ENCODE measurements at places on chromosomes 1 and 21. TPM values are rescaled to one million over a fixed set of nuclear protein-coding genes. Genes with fewer than 3 reads are reported as not detected.
A peak's percentile ranks its signal among the peaks of the same experiment; 100 is the strongest.

- H3K4me1 ChIP-seq = peaks cover 37% of the 10 kb centered on the region
- H3K4me3 ChIP-seq = no peak overlapping the region
- peak; percentile 56 for DNase-seq
Observed at GRCh38 chr1:32448773-32449456, 16.0 kb upstream of the ZBTB8B start.

DNA sequence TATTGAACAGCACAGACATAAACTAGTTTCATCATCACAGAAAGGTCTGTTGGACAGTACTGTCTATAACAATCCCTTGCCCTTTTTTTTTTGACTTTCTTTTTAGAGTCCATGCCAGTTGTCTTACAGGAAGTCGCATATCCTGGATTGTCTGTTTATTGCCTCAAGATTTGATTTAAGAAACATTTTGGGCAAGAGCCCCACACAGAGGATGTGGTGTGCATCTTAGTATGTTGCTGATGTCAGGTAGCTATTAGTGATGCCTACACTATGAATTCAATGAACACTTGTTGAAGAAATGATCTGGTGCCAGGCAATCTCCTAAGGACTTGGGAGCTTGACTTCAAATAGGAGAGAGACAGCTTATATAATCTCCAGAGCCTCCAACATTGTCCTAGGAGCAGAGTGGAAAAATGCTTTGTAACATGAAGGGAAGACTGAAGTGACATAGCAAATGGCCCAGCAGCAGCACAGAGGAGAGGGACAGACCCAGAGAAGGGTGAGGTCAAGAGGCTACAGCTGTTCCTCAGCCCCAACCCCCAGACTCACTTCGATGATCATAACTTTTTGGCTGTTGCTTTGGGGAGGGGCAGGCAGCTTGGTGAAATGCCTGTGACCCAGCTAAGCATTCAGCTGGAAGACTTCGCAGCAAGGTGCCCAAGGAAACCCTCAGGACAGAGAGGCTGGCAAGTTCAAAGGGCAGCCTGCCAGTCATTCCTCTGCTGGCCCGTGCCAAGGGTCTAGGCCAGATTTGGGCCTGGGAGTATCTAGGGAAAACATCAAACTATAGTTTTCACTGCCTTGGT lies 7.5 kb upstream of the RAB29 start:
- H3K4me1 ChIP-seq = no peaks in the 10 kb centered on the region
- no peak overlapping the region for H3K27ac ChIP-seq
- H3K36me3 ChIP-seq = no peaks in the 10 kb centered on the region
- DNase-seq = no peak
- no peak overlapping the region for H3K4me3 ChIP-seq

- no peaks in the 10 kb centered on the region for H3K36me3 ChIP-seq
- no peak overlapping the region for H3K4me3 ChIP-seq
- H3K27me3 ChIP-seq = no peaks in the 10 kb centered on the region
- H3K27ac ChIP-seq = peak overlapping the region; percentile 75
- DNase-seq = peak; percentile 76
- peaks cover 25% of the 10 kb centered on the region for H3K4me1 ChIP-seq
Observed at GRCh38 chr1:154772606-154773506, 97.2 kb downstream of the KCNN3 start.

- H3K27me3 ChIP-seq = no peaks in the 10 kb centered on the region
- no peak for DNase-seq
- 0 out of 2 replicates have a peak, but pooled peaks cover 3% of the 10 kb centered on the region for H3K36me3 ChIP-seq
- no peak overlapping the region for H3K27ac ChIP-seq
- H3K4me1 ChIP-seq = peaks cover 34% of the 10 kb centered on the region
- H3K4me3 ChIP-seq = no peak overlapping the region
Observed at GRCh38 chr21:22885614-22886013, 1887.4 kb downstream of the NCAM2 start.

GRCh38 chr1:23216771-23217420 lies 406 bp downstream of the HTR1D start:
- no peaks in the 10 kb centered on the region for H3K36me3 ChIP-seq
- peak overlapping the region; percentile 65 for H3K4me3 ChIP-seq
- H3K27me3 ChIP-seq = peaks cover 27% of the 10 kb centered on the region

- no peaks in the 10 kb centered on the region for H3K27me3 ChIP-seq
- peaks cover 20% of the 10 kb centered on the region for H3K4me1 ChIP-seq
- H3K27ac ChIP-seq = no peak overlapping the region
- no peaks in the 10 kb centered on the region for H3K36me3 ChIP-seq
Observed at GRCh38 chr1:46996659-46997281, 26.7 kb upstream of the CYP4X1 start.

DNA sequence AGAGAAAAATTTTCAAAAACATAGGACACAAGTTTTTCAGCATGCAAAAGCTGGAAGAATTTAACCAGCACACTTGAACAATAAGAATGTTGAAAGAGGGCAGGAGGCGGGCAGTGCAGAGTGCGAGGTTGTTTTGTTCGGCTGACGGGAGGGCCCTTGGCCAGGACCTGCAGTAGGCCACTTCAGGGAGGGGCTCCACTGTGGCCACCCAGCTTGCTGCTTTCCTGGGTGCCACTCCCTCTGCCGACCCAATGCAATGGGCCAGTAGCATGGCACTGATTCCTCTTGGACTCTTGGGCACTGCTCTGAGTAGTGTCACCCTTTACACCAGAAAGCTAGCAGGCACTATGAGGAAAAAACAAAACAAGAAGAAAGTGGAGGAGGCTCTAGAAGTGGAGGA lies 92.9 kb downstream of the SNRPE start:
- H3K27ac ChIP-seq = no peak overlapping the region
- H3K27me3 ChIP-seq = peaks cover 16% of the 10 kb centered on the region
- no peaks in the 10 kb centered on the region for H3K4me1 ChIP-seq

DNA sequence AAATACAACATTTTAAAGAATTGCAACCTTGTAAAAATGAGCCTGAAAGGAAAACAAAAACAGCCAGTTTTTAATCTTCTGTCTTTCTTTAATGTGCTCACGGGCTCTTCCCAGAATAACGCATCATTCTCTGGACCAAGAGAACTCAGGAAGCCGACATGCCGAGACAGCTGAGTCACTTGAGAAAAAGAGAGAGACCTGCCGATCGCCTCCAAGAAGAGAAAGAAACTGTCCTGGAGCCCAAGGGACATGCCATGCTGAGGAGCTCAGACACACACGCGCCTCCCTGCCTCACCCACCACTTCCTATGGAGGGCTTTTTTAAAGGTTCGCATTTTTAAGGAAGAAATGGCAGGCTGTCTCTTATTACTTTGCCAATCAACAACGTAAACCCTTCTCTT lies 176.4 kb downstream of the ZNF281 start:
- no peaks in the 10 kb centered on the region for H3K27me3 ChIP-seq
- H3K36me3 ChIP-seq = no peaks in the 10 kb centered on the region

DNA sequence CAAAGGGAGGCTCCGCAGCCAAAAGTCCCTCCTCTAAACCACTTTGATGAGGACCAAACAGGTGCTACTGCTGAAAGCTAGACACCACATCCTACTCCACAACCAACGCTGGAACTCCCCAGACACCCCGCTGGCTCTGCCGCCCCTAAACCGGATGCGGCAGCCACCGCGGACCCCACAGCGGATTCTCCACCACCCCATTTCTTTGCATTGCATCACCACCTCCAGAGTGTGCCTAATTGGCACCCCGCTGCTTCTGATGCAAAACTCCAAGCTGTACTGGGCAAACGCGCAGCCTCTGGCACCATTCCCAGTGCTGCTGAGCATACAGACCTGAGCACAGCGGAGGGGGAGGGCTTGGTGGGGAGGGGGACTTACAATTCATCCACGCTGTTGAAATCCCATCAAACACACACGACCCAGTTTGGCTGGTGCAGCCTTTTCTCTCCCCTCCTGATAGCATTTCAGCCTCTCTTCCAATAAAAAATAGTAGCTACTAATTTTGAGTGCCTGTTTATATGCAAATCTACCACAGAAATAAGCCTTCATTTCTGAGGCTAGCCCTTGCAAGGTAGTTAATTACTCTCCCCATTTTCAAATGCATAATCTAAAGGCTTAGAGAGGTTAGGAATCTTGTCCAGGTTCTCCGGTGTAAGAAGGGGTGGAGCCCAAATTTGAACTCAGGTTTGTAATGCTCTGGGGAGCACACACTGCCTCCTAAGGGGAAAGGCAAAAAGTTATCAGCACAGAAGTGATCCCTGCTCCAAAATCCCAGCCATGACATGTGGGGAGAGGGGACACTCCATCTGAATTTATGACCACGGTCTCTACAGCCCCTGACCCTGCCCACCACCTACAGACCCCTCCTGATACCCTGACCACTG lies 12.2 kb upstream of the RGS16 start:
- DNase-seq = peak; percentile 83
- H3K36me3 ChIP-seq = no peaks in the 10 kb centered on the region
- H3K4me3 ChIP-seq = peak overlapping the region; percentile 71
- H3K27ac ChIP-seq = peak overlapping the region; percentile 86

DNA sequence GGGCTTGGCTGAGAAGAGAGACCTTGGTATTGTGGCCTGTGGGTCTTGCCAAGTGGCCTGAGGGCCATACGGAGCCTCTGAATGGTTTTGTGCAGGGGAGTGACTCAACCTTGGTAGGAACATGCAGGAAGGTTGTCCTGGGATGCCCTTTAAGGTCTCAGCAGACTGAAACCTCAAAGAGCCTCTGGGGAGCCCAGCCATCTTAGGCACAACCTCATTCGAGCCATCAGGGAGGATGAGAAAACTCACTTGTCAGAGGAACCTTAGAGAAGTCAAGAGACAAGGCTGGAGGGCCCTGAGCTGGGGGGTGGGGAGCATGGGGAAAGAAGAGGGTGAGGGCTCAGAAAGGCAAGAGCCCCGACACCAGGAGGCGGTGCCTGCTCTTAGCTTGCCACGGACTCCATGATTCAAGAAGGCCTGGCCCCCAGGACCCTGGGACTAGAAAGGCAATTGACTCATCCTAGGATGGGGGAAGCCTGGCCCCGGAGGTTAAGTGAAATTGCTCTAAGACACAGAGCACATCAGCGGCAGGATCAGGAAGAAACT lies 13.0 kb downstream of the IFI6 start:
- H3K4me3 ChIP-seq = peak overlapping the region; percentile 80
- no peak for DNase-seq
- peaks cover 3% of the 10 kb centered on the region for H3K27me3 ChIP-seq
- peak overlapping the region; percentile 32 for H3K27ac ChIP-seq

- H3K4me1 ChIP-seq = peaks cover 45% of the 10 kb centered on the region
- DNase-seq = no peak
- H3K27ac ChIP-seq = peak overlapping the region; percentile 90
- H3K4me3 ChIP-seq = peak overlapping the region; percentile 18
Observed at GRCh38 chr1:53416269-53416813, 42.9 kb upstream of the DMRTB1 start.

DNA sequence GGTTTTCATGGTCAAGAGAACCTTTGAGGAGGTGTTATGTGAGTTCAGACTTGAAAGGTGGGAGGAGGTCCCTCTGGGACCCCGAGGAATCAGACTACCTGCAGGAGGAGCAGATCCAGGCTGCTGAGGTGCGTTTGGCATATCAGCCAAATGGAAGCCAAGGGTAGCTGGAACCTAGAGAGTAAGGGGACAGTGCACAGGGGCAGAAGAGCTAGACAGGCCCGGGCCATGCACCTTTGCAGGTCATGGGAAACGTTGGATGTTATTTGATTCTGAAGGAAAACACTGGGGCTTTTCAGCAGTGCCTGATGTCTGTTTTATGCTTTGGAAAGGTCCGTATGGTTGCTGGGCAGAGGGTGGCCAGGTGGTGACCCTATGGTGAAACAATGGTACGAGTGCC lies 169.2 kb downstream of the PGBD5 start:
- no peaks in the 10 kb centered on the region for H3K27me3 ChIP-seq
- peak overlapping the region; percentile 7 for H3K27ac ChIP-seq
- DNase-seq = no peak
- H3K4me3 ChIP-seq = no peak overlapping the region

DNA sequence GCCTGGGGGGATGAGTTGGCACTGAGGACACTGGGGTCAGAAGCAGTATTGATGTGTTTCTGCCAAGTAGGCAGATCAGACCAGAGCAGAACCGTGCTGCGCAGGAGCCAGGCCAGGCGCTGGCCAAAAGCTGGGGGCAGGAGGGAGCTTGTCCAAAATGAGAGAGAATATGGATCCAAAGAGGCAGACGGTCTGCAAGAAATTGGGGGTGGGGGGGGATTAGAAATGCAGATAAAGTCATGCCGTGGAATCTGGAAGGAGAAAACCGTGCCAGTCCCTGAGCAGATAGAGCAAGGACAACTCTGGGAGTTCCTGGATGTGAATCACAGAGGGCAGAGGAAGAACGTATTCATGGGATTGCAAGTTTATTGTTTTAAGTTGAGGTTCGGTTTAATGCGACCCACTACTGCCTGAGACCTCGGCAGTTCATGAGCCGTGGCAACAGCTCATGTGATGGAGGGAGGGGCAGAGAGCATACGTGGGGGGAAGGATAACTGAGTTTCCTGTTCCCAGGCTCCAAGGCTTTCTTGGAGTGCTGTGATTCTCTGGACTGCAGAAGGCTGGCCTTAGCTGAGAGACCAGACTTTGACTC lies 224.0 kb downstream of the FGGY start:
- no peak overlapping the region for H3K4me3 ChIP-seq
- H3K36me3 ChIP-seq = peaks cover 4% of the 10 kb centered on the region
- H3K4me1 ChIP-seq = peaks cover 4% of the 10 kb centered on the region

- no peak for DNase-seq
- no peaks in the 10 kb centered on the region for H3K36me3 ChIP-seq
- H3K27ac ChIP-seq = no peak overlapping the region
- H3K4me3 ChIP-seq = no peak overlapping the region
- no peaks in the 10 kb centered on the region for H3K4me1 ChIP-seq
Observed at GRCh38 chr1:206963119-206963712, 7.0 kb downstream of the FCAMR start.

GRCh38 chr1:208433971-208434370 lies 189.8 kb upstream of the PLXNA2 start:
- no peak overlapping the region for H3K27ac ChIP-seq
- no peaks in the 10 kb centered on the region for H3K36me3 ChIP-seq
- H3K4me3 ChIP-seq = no peak overlapping the region
- H3K27me3 ChIP-seq = no peaks in the 10 kb centered on the region

The METTL18 gene
- total RNA-seq = 10.1 TPM

The RHCE gene
- total RNA-seq = 0.27 TPM

The FCN3 gene
- 1.3 TPM for total RNA-seq

The PATJ gene
- 57.9 TPM for total RNA-seq

The TMEM269 gene
- total RNA-seq = 0.73 TPM

The LY9 gene
- total RNA-seq = not detected

The PIGR gene
- total RNA-seq = 2.2 TPM

The MAEL gene
- total RNA-seq = 0.25 TPM

The OPRD1 gene
- total RNA-seq = 2.5 TPM

The MIGA1 gene
- total RNA-seq = 6.2 TPM

The CTSS gene
- total RNA-seq = 0.71 TPM

The FCRL6 gene
- not detected for total RNA-seq

The ZFP69B gene
- 6.8 TPM for total RNA-seq

The PLXNA2 gene
- 4.2 TPM for total RNA-seq

The RFX5 gene
- total RNA-seq = 67.7 TPM
